Activated naive CD4-positive, alpha-beta T cell treated with anti-CD3 and anti-CD28 coated beads, Interleukin-2, amount 10 ng/mL, durations not matched to agents 5 hours and 36 hours (primary cell): ENCODE measurements at places on chromosomes 5 and 9. TPM values are rescaled to one million over a fixed set of nuclear protein-coding genes. Genes with fewer than 3 reads are reported as not detected.

The PPP2R2B gene
- 0.48 TPM for total RNA-seq

The SPATA31A3 gene
- total RNA-seq = not detected

The PALM2AKAP2 gene
- not detected for total RNA-seq

The ZSWIM6 gene
- 5.7 TPM for total RNA-seq

The C9orf152 gene
- total RNA-seq = not detected

The GDA gene
- total RNA-seq = not detected

The IL7R gene
- 383 TPM for total RNA-seq

The TPD52L3 gene
- not detected for total RNA-seq

The GPR21 gene
- total RNA-seq = 0.78 TPM

The NXNL2 gene
- not detected for total RNA-seq

The ORM2 gene
- not detected for total RNA-seq

The ARHGEF39 gene
- total RNA-seq = 13.8 TPM

The KIF20A gene
- total RNA-seq = 43.4 TPM

The WDR36 gene
- 27.6 TPM for total RNA-seq

The IFNB1 gene
- not detected for total RNA-seq

The WDR5 gene
- 35.3 TPM for total RNA-seq

The SLC45A2 gene
- total RNA-seq = not detected

The OR1Q1 gene
- not detected for total RNA-seq

The LECT2 gene
- not detected for total RNA-seq

The TRIM14 gene
- 90.0 TPM for total RNA-seq

The CCDC171 gene
- 0.91 TPM for total RNA-seq

The FOXD1 gene
- not detected for total RNA-seq

The GABRG2 gene
- 0.65 TPM for total RNA-seq

The TAF1L gene
- total RNA-seq = 0.03 TPM

The NMUR2 gene
- not detected for total RNA-seq

The IL13 gene
- 4.9 TPM for total RNA-seq

The EIF4EBP3 gene
- total RNA-seq = 15.4 TPM

The LCN10 gene
- 0.08 TPM for total RNA-seq

The LTC4S gene
- total RNA-seq = 2.4 TPM

The SHISAL2B gene
- total RNA-seq = not detected

The F2RL2 gene
- not detected for total RNA-seq

The C5orf52 gene
- total RNA-seq = not detected

The KCNIP1 gene
- total RNA-seq = not detected

The C1QTNF2 gene
- not detected for total RNA-seq

The TAF11L10 gene
- not detected for total RNA-seq

The CDX1 gene
- not detected for total RNA-seq

The TRMO gene
- 30.2 TPM for total RNA-seq

The TPM2 gene
- 17.2 TPM for total RNA-seq

The ACOT12 gene
- not detected for total RNA-seq

The PTGS1 gene
- not detected for total RNA-seq

The MARCOL gene
- total RNA-seq = not detected

The PLAC8L1 gene
- not detected for total RNA-seq

The SPEF2 gene
- 5.5 TPM for total RNA-seq

The PSD2 gene
- total RNA-seq = not detected

The SLC34A3 gene
- not detected for total RNA-seq

The N4BP3 gene
- 3.8 TPM for total RNA-seq

The PCDHGB2 gene
- total RNA-seq = not detected

The ADAMTS6 gene
- 2.2 TPM for total RNA-seq

The SETX gene
- total RNA-seq = 59.7 TPM

The ALDH1A1 gene
- total RNA-seq = not detected

The OR5C1 gene
- total RNA-seq = not detected

The GFI1B gene
- not detected for total RNA-seq

The SOHLH1 gene
- not detected for total RNA-seq

The PCDHGA6 gene
- total RNA-seq = 0.10 TPM

The PCDHGA12 gene
- not detected for total RNA-seq

The PDLIM4 gene
- total RNA-seq = not detected

The PCDH12 gene
- total RNA-seq = 0.78 TPM
